ENCODE measurements at places on chromosomes 1 and 21.

DNA sequence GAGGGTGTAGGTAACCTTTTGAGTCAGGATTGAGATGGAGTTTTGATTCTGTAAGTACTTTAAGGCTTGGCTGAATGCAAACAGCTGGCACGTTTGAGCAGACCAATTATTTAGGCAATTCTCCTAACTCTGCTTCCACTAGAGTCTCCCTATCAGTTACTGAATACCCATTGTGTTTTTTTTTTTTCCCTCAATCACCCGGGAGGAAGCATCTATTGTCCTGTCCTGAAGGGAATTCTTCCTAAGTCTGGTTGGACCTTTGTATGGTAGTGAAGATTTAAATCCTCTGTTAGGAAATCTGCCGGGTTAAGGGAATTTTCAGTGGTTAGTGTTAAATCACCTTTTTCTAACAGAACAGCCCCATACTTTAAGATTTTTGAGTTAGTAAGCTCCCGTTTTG is 571.2 kb upstream of the USP24 start:
- no peak for DNase-seq

GRCh38 chr21:36904093-36904666 is 62.3 kb downstream of the HLCS start:
- no peak for DNase-seq

- DNase-seq, result no peak
Measured at GRCh38 chr1:27992276-27992675, 32.5 kb downstream of the XKR8 start.

- no peak for DNase-seq
Measured at GRCh38 chr1:31689854-31690253, 14.0 kb downstream of the COL16A1 start.

- no peak for DNase-seq
Measured at GRCh38 chr1:14639291-14640050, 41.0 kb downstream of the KAZN start.

DNA sequence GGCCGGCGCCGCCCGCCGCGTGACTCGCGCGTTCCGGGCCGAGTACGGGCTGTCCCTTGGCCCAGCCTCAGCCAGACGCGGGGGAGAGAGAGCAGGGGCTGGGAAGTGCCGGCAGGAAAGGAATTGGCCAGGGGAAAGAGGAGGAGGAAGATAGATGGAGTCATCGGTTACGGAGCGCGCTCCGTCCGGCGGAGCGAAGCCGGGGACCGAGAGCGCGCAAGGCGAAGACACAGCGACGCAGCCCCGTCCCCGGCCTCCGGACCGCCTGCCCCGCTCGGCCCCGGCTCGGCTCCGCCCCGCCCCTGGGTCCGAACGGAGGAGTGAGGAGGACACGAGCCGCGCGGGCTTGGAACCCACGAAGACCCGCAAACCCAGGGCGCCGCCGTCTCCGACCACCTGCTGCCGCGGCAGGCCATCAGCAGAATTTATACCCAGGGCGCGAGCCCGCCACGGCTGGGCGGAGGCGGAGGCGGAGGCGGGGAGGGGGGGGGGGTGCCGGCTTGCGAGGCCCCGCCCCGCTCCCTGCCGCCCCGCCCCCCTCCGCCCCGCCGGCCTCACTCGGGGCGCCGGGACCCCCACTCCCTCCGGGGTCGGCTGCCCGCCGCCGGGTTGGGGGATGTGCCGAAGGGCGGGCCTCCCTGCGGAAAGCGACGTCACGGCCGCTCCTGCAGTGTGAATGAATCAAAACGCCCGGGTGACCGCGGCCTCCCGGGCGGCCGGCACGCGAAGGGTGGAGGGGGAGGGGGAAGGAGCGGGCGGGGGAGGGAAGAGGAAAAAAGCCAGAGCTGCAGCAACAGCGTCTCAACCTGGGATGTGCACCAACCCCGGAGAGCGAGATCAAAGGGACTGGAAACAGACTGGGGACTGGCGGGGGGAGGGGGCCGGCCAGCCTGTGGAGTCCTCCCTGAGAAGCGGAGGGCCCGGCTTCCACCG is at the start of gene LHX4:
Gene LHX4 (plus strand): TSS at position 782 of the 933 bp plus-strand sequence. CDS start 266 bp downstream, outside the sequence.
- peak; percentile 44 for DNase-seq

- no peak for DNase-seq
Measured at GRCh38 chr1:204885790-204886189, 15.1 kb downstream of the NFASC start.

DNA sequence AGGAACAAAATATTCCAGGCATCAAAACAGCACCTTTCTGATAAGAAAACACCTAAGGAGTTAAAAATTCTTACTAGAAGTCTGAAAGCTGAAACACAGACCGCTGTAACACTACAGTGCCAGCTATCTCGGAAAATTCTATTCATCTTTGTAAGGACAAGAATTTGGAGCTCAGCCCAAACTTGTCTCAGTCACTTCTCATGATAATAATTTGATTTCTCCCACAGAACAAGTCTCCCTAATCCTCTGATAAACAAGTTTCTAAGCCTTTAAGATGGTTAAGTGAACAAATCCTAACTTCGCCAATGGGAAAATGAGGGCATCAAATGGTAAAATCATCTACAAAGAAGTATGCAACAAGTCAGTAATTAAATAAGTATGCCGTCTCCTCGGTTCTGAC is 59.9 kb downstream of the SIPA1L2 start:
- peak; percentile 47 for DNase-seq

DNA sequence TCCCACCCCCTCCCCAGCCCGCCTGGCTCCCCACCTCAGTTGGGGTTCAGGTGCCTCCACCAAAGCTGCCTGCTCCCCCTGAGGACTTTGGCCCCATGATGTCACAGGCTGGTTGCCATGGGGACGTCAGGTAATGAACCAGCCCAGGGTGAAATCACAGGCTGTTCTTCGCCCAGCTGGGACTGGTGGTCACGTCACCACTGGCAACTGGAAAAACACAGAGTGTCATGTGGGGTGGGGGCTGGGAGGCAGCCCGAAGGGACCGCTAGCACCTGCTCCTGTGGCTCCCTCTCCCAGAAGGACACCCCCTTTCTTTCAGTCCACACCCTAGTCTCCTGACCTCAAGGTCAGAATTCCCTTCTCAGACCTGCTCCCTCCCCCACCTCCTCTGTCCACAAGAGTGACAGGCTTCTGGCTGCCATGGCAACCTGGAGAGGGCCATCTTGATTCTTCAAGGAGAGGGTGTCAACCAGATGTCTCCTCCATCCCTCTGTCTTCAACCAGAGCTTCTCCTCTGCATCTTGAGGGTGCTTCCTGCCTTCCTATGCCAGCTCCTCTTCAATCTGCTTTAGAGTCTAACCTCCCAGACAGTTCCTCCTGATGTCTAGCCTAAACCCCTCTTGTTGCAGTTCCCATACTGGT is 6.2 kb downstream of the FAM131C start:
- peak; percentile 73 for DNase-seq

- no peak for DNase-seq
Measured at GRCh38 chr1:191629836-191630235, 528.4 kb upstream of the RGS18 start.

DNA sequence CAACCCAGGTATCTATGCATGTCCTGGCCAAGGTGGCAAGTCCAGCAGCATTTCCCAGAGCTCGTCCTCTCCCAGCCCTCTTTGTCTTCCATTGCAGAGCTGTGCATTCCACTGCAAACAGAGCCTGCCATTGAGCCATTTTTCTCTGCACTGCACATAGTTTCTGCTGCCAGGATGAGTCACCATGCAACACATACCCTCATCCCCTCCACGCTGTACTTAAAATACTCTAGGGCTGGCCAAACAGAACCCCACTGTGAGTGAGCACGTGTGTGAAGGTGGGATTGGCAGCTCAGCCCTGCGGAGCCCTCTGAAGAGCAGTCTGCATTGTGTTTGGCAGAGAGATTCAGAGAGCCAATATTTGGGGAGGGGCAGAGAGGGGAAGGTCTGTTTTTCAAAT is 3.9 kb upstream of the ATP1B1 start:
- DNase-seq, result peak; percentile 60

DNA sequence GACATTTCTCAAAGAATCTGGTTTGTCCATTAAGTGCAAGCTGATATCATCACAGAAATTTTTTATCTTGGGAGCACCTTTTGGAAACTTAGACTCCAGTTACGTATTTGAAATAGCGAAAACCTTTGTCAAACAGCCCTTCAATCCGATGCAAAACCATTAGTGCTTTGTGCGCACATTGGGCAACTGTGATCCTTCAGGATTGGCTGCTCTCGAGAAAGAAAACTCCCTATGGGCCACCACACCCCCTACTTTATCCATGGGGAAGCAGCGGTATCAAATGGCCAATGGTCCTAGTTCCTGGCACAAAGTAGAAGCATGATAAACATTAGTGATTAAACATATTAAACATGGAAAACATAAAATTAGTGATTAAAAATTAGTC is 16.0 kb upstream of the CD55 start:
- DNase-seq, result no peak

DNA sequence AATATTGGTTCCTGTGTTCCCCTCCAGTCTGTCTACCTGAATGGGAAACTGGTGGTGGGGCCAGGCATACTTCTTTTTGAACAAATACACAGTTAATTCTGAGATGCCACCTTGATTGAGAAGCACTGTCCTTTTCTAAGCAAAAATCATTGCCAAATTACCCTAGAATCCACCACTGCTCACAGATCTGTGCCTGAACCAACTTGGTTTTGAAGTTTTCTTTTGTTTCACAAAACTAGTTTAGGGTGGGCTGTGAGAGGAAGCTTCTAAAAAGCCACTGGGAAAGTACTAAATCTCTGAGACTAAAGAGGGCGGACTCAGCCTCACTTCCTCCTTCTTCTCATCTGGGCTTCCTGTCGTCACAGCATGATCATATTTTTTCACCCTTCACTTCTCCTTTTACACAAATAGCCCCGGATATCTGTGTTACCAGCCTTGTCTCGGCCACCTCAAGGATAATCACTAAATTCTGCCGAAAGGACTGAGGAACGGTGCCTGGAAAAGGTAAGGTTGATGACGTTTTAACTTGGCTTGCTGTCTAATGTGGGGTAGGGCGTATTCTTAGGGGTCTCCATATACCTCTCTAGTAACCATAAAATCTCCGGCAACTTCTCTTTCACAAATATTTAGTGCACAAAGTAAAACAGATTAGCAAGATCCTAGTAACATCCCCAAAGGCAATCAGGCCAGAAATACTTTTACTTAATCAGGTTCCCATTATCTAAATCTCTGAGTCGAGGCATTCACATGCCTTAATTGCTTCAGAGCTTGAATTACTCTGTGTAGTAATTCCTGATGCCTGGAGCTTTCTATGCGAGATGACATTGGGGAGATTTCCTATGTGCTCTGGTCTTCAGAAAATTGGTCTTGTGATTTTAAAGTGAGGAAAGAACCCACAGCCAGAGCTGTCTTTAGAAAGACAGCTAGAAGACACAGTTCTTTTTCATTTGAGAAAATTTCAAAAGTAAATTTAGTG is at the start of gene CD53:
Gene CD53 (plus strand): TSS at position 404 of the 976 bp plus-strand sequence. CDS start 18,261 bp downstream, outside the sequence.
- DNase-seq, result peak; percentile 6

GRCh38 chr1:18032172-18032859 is 75.3 kb upstream of the IGSF21 start:
- DNase-seq, result no peak

DNA sequence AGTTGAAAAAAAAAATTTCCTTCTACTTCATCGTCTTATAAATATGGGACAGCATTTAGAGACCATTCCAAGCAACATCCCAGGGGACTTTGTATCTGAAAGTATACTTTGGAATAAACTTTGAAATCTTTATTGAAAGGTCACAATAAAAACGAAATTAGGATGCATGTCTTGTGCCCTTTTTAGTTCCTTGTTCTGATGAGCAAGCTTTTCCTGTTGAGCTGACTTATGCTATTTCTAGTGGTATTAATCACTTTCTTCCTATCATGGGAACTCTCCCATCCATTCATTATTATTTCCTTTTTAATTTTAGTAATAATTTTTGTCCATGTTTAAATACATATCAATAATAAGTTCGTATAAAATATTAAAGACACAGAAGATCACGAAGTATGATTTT is 4.0 kb upstream of the GBP2 start:
- DNase-seq, result no peak

GRCh38 chr1:33466159-33466558 is 6.3 kb upstream of the ZSCAN20 start:
- peak; percentile 68 for DNase-seq

DNA sequence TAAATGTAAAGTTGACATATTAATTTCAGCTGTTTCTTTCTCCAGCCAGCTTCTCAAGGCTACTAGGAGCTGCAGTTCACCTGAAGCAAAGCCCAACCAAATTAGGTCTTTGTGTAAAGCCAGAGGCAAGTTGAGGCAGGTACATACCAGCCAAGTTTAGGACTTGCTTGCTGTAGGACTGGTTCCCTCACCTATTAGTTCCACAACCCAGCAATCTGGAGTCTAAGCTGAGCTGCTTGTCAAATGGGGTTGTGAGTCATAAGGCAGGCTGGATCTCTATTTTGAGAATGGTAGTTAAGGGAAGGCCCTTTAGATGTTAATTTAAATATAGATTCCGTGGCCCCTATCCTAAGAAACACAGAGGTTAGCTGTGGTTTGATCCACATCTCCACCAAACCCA is 7.6 kb upstream of the FLG2 start:
- DNase-seq, result no peak

DNA sequence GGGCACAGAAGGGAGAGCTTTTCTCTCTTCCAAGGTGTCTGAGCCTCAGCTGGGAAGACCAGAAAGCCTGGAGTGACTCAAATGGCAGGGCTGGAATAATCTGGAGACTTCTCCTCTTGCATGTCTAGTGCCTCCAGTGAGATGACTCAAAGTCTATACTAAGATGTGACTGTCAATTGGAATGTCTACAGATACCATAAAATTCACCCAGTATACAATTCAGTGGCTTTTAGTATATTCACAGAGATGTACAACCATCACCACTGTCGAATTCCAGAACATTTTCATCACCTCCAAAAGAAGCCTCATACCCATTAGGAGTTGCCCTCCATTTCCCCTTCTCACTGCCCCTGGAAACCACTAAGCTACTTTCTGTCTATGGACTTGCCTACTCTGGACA is 47.9 kb upstream of the CNN3 start:
- DNase-seq, result no peak

DNA sequence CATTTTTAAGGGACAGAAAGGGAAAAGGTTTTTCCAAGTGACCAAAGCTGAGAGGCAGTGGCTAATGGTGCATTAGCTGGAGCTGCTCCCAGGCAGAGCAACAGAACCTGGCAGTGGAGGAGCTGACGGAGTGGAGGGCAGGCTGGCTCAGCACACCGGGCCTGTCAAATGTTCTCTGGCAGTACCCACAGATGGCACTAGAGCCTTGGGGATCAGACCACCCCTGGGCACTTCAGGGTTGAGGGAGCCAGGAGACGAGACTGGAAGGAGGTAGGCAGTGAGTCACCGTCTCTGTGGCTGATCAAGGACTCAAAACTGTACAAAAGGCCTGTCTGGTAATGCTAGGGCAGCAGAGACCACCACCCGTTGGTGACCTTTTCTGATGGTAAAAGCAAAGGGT is 121.7 kb upstream of the KIAA0040 start:
- DNase-seq, result no peak

GRCh38 chr1:90726986-90727480 is 9.9 kb upstream of the BARHL2 start:
- no peak for DNase-seq

DNA sequence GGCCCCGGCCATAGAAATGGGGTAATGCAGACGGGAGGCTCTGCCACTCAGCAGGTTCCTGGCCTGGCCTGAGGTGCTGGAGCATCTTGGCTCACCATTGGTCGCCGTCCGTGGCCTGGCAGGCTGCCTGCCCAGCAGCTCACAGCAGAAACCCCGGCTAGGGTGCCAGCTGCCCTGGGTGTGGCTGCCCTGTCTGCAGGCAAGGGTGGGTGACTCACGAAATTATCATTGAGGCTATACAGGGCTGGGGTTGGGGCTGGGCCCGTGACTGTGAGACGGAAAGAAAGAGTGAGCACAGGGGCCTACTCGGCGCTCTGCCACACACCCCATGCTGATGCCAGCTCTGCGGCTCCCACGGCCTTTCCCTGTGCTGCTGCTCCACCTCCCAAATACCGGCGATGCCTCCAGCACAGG is 8.0 kb upstream of the PKP1 start:
- DNase-seq, result peak; percentile 86
